RCC 7860 (cell line): ENCODE measurements at places on chromosomes 7 and 10.

GRCh38 chr10:78772486-78772885, 296.3 kb upstream of the ZMIZ1 start:
- no peak for DNase-seq

DNA sequence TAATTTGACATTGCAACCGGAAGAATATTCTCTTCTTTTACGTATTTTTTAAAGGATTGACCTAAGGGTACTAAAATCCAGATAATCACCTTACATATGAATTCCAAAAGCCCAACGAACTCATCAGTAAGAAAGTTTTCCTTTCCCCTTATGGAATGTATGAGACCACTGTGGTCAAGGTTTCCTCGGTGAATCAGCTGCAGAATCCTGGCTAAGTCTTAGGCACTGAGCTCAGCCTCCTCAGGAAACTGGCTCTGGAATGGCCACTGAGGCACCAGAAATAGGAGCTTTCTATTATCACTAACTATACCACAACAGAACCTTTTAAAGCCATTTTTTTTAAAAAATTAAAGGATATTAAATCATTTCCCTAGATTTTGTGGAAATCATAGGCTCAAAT, 21.0 kb downstream of the SVIL start:
- DNase-seq = peak; percentile 52

DNA sequence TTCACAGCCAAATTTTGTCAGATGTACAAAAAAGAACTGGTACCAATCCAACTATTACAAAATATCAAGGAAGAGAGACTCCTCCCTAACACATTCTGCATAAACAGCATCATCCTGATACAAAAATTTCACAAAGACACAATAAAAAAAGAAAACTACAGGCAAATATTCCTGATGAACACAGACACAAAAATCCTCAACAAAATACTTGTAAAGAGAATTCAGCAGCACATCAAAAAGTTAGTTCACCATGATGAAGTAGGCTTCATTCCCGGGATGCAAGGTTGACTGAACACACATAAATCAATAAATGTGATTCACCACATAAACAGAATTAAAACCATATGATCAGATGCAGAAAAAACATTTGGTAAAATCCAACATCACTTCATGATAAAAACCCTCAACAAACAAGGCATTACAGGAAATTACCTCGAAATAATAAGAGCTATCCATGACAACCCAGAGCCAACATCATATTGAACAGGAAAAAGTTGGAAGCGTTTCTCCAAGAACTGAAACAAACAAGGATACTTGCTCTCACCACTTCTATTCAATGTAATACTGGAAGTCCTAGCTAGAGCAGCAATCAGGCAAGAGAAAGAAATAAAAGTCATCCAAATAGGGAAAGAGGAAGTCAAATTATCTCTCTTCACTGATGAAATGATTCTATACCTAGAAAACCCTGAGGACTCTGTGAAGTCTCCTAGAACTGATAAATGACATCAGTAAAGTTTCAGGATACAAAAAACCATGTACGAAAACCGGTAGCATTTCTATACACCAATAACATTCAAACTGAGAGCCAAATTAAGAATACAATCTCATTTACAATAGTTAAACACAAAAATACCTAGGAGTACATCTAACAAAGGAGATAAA, 223.1 kb downstream of the REEP3 start:
- DNase-seq = no peak

DNA sequence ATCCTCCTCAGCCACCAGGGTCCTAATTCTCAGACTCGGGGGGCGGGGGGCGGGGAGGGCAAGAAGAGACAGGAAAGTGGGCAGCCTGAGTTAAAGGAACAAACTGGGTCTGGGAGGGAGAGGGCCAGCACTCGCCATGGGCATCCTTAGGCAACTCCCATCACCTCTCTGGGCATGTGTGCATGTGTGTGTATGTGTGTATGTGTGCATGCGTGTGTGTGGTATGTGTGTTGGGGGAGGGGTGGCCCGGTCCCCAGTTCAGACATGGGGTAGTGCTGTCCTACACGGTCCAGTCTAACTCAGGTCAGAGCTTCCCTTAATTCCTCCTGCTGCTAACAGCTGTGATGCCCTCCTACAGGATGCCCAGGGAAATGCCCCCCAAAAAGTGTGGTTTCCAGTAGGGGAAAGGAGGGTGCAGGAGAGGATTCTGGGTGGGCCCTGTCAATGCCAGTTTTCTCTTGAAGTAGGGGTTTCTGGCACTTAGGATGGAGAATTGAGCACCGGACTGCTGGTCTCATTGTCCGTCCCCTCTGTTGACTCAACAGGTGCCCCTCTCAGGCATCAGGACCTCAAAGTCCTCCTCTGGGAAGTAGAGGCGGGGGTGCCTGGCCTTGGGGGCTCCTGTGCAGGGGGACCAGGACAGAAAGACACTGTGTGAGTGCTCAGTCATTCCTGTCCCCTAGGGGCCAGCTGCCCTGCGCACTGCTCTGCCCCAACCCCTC, 15.1 kb upstream of the ZMIZ1 start:
- no peak for DNase-seq

DNA sequence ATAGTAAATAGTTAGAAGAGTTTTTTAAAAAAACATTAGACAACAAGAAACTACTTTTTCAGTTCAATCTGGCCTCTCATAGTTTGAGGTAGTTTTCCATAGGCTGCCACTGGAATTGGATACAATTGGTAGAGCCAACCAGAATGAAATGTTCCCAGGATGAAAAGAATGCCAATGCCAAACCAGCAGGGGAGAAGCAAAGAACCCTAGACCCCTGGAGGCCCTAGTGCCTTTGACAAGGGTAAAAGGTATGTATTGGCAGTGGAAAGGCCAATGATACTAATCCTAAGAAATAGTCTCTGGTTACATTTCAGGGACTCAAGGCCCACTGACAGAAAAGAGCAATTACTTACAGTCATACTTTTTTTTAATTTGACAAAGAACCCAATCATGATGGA, 77.4 kb upstream of the SEM1 start:
- no peak for DNase-seq

DNA sequence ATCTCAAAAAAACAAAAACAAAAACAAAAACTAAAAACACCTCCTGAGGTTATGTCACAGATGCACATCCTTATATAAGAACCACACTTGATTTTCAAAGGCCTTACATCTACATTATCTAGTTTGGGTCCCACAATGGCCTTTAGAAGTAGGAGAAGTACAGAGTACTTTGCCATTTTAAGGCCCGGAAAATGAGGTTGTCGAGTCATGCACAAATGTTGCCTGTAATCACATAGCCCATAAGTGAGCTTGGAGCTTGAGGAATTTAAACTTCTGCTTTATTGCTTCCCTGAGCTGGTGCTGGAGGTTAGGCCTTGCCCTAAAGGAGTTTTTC, 9.7 kb upstream of the MKRN1 start:
- no peak for DNase-seq

GRCh38 chr7:27966219-27966780, 214.3 kb downstream of the JAZF1 start:
- DNase-seq = no peak
